ENCODE measurements at places on chromosomes 5 and 9.
A peak's percentile ranks its signal among the peaks of the same experiment; 100 is the strongest.

GRCh38 chr9:76216161-76216649 lies 178.0 kb downstream of the RFK start:
- DNase-seq, result no peak

GRCh38 chr9:73565833-73566465 lies 414.3 kb downstream of the ANXA1 start:
- DNase-seq, result peak; percentile 28

DNA sequence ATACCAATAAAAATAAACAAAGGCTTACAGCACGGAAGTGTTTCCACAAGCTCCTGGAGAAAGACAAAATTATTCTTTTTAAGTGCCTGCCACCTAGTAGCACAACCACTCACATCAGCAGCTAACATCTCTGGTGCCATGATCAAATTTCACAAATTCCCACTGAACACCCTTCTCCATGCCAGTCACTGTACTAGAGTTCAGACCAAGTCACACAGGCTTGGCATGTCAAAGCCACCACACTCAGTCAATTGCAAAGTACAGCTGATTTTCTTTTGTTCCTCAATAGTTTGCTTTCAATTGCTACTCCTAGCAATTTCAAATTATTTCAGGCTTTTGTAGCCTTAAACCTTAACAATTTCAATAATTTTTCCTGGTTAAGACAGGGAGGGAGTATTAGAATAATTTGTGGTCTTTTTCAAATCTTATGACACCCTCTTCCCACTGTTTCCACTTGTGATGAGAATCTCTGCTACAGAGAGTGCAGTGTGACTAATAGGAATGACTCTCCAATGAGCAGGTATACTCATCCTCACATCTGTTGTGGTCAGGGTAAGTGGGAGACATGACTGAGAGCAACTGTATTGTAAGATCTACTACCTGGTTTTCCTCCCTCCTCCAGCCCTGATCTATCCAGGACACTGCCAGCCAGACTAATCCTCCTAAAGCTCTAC lies 46.2 kb downstream of the RNF145 start:
- DNase-seq, result no peak

DNA sequence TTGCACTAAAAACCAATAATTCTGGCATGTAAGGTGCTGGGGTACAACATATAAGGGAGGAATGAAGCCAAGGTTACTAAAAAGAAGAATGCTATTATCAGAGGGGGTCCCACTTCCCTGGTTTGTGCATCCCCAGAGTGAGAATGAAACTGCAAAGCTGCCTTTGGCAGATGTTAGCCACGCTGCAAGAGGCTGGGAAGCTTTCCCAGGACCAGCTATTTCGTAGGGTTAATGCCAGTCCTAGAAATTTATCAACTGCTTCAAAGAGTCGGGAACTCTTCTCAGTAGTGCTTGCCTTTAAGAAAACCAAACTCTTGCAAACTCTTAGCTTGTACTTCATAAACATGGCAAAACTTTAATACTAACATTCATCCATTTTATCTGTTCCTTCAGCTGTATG lies 87.5 kb upstream of the NR5A1 start:
- DNase-seq, result no peak

- peak; percentile 74 for DNase-seq
Observed at GRCh38 chr5:36073595-36074216, 7.0 kb upstream of the UGT3A2 start.

DNA sequence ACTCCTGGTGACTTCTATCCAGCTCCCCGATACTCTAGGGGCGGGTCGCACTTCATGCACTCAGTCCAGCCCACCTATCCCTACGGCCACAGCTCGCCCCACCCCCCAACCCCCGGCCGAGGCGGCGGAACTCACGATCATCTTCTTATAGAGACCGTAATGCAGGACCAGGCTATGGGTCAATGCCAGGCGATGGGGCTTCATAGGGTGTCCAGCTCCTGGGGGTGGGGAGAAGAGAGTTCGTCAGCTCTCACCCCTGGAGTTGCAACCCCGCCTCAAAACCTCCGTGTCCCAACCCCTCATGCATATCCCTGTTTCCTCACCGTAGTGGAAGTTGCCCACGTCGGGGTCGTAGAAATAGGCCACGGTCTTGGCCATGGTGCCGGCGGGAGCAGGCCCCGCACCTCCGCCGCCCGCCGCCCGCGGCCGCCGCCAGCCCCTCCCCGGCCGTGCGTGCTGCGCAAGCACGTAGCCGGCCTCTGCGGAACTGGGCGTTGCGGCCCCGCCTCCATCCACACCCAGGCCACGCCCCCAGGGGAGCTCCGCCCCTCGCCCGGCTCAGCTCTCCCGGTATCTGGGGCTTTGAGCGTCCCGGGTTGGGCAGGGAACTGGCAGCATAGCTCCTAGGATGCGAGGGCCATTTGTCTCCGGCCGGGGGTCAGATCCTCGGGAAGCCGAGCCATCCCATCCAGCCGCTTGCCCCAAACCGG lies at the start of the genes HDAC3 and RELL2:
Gene HDAC3, minus strand, starts transcription at position 437 of the 710 bp plus-strand sequence. Its CDS starts 59 bp downstream, at position 378.
Gene RELL2, plus strand, starts transcription at position 585 of the 710 bp plus-strand sequence. CDS start 1,229 bp downstream, outside the sequence.
- peak; percentile 90 for DNase-seq

- DNase-seq, result peak; percentile 71
Observed at GRCh38 chr9:109574061-109574882, 76.2 kb upstream of the PTPN3 start.

Measured in NAMALWA (cell line).